Mesothelial cell of epicardium (in vitro differentiated cells): ENCODE measurements at places on chromosomes 4 and X. TPM values are rescaled to one million over a fixed set of nuclear protein-coding genes. Genes with fewer than 3 reads are reported as not detected.
A peak's percentile ranks its signal among the peaks of the same experiment; 100 is the strongest.

Gene F8A2
- not detected in 3 replicates for total RNA-seq

Gene PNMA6A
- 4.9 to 5.2 TPM (median 5.1 TPM) in 3 replicates for total RNA-seq

Gene CCDC149
- total RNA-seq, result 15.3 to 17.6 TPM (median 16.2 TPM) in 3 replicates

Gene CHST7
- 0.40 to 0.54 TPM (median 0.53 TPM) in 3 replicates for total RNA-seq

DNA sequence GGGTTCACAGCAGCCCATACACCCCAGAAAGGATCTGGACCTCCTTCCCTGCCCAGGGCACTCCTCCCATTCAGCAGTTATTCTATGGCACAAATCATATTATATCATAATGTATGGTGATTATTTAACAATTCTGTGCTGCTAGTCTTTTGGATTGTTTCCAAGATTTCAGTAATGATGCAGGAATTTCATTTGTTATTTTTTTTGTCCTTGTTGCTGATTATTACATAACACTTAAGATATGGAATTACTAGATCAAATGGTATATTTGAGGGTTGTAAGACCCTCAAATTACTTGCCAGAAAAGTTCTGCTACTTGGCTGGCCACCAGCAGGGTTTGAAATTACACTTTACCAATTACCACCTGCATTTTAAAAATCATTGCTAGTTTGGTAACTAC, 36.4 kb downstream of the QDPR start:
- H3K4me1 ChIP-seq, result peaks cover 6% of the 10 kb centered on the region
- H3K27ac ChIP-seq, result no peak overlapping the region
- no peak for DNase-seq

DNA sequence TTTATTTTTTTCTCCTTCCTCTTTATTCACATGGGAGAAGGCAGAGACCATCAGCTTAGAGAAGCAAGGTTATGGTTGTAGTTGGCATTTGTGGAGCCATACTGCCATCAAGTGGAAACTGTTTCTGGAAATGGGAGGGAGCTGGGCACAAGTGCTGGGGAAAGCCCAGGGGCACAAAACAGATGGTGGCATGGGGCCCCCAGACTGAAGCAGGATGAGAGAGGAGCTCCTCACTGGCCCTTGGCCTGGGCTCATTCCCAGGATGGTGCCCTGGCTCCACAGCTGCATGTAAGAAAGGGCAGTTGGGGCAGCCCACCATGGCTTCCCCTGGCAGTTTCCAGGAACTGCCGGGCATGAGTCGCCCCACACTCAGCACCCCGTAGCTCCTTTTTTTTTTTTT, 59.2 kb downstream of the NBDY start:
- peaks cover 14% of the 10 kb centered on the region for H3K36me3 ChIP-seq
- no peak overlapping the region for H3K4me3 ChIP-seq
- no peaks in the 10 kb centered on the region for H3K27me3 ChIP-seq
- no peaks in the 10 kb centered on the region for H3K4me1 ChIP-seq

DNA sequence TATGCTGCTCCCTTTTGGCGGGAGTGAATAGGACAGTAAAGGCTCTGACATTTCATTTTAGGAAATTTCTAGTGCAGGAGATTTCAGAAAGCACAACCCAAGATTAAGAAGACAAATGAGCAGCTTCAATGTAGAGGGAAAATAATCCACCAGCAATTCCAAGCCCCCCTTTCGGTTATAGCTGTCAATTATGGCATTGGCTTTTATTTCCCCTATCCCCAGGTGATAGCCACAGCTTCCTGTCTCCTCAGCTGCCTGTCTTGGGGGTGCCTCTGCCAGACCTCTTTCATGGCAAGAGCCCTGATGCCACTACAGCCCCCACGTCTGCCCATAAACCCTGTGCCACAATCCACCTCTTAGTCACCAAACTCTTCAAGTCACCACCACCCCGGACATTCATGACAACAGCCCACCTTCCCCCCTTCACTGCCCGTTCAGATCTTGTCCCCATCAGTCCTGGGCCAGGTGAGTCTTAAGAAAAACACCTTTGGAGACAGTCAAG, 48.4 kb upstream of the CLNK start:
- peaks cover 1% of the 10 kb centered on the region for H3K4me1 ChIP-seq
- no peaks in the 10 kb centered on the region for H3K36me3 ChIP-seq
- no peak for DNase-seq
- no peak overlapping the region for H3K27ac ChIP-seq
- no peak overlapping the region for H3K4me3 ChIP-seq
- H3K27me3 ChIP-seq, result peaks cover 1% of the 10 kb centered on the region

DNA sequence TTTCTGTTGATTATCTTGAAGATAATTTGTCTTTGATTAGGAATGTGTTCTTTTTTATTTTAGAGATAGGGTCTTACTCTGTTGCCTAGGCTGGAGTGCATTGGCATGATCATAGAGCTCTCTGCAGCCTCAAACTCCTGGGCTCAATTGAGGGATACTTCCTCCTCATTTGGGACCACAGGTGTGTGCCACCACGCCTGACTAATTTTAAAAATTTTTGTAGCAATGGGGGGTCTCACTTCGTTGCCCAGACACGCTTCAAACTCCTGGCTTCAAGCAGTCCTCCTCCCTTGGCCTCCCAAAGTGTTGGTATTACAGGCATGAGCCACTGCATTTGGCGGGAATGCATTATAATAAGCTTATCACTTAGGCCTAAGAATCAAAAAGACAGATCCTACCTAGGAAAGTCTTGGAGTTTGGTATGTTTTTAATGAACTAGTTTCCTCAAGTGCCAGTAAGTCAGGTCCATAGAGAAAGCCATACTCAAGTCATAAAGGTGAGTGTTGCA, 21.7 kb downstream of the BMP2K start:
- H3K4me3 ChIP-seq, result no peak overlapping the region
- H3K27ac ChIP-seq, result no peak overlapping the region
- H3K27me3 ChIP-seq, result no peaks in the 10 kb centered on the region
- no peaks in the 10 kb centered on the region for H3K4me1 ChIP-seq
- DNase-seq, result no peak
- peaks cover 9% of the 10 kb centered on the region for H3K36me3 ChIP-seq

- no peaks in the 10 kb centered on the region for H3K27me3 ChIP-seq
- H3K4me3 ChIP-seq, result no peak overlapping the region
- DNase-seq, result no peak
- peaks cover 28% of the 10 kb centered on the region for H3K36me3 ChIP-seq
- H3K4me1 ChIP-seq, result no peaks in the 10 kb centered on the region
Measured at GRCh38 chrX:54564936-54565335, 34.9 kb downstream of the GNL3L start.

- DNase-seq, result no peak
- H3K27me3 ChIP-seq, result no peaks in the 10 kb centered on the region
- peak overlapping the region; percentile 70 for H3K27ac ChIP-seq
- H3K4me3 ChIP-seq, result no peak overlapping the region
- H3K36me3 ChIP-seq, result peaks cover 18% of the 10 kb centered on the region
- H3K4me1 ChIP-seq, result peaks cover 48% of the 10 kb centered on the region
Measured at GRCh38 chr4:76705472-76705871, 192.5 kb downstream of the SOWAHB start.

DNA sequence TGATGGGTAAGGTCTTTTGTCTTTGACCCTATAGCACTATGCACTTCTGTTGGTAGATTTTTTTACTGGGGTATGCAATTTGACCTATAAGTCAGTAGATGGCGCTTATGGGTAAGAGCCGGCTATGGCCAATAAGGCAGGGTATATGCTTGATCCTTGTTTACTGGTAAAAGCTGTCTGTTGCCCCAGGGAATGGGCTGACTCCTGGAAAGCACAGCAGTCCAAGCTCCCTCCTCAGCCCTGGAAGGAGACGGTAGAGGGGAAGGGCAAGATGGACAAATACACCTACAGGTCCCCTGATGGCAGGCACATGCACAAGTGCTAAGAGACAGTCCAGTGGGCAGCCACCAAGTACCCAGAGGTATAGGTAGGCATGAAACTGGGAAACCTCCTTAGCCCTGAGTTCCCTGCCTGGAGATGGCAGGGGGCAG, 63.7 kb downstream of the ADAMTS3 start:
- no peak overlapping the region for H3K27ac ChIP-seq
- H3K27me3 ChIP-seq, result no peaks in the 10 kb centered on the region
- H3K4me1 ChIP-seq, result peaks cover 1% of the 10 kb centered on the region
- peaks cover 4% of the 10 kb centered on the region for H3K36me3 ChIP-seq
- H3K4me3 ChIP-seq, result no peak overlapping the region
- DNase-seq, result peak; percentile 41
